Activated T-cell treated with anti-CD3 and anti-CD28 coated beads for 4 hours (primary cell): ENCODE measurements at places on chromosomes 2 and 18.

- DNase-seq: no peak
These were observed 160.3 kb upstream of the SIX2 start for GRCh38 chr2:45169339-45170190.

- no peak for DNase-seq
These were observed 60.6 kb downstream of the CCDC74A start for GRCh38 chr2:131588152-131588873.

- no peak for DNase-seq
These were observed 48.6 kb downstream of the LINC00305 start for GRCh38 chr18:64100116-64100922.

DNA sequence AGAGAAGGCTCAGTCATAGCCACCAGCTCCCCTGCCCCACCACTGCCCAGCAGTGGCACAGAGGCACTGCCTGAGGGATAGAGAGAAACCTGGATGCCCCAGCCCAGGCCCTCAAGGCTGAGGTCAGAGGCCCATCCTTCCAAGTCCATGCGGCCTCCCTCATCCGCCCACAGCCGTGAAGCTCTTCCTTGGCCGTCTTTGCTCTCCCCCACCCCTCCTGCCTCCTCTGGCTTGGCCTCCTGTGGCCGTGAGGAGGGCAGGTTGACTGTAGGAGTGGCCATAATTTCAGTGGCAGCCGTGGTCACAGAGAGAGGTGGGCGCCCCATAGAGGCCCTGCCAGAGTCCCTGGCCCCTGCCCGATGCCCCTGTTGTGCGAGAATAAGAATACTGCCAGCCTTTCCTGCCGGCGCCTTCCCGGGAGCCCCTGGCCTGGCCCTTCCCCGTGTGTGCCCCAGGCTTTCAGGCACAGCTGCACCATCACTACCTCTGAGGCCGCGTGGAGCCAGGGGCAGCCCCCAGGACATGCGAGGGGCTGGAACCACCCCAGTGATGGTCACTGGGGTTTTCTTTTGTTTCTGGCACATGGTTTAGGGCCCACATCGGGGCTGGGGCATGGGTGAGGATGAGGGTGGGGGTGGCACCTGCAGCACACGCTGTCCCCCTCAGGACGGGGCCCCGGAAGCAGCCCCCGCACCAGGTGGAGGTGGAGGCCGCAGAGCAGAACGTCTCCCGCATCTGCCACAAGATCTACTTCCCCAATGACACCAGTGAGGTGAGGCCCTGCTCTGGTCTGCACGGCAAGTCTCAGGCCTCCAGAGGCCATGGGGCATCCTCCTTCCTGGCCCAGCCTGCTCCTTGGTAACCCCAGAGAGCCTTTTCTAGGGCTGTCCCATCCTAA, 13.1 kb upstream of the GPR17 start:
- no peak for DNase-seq

DNA sequence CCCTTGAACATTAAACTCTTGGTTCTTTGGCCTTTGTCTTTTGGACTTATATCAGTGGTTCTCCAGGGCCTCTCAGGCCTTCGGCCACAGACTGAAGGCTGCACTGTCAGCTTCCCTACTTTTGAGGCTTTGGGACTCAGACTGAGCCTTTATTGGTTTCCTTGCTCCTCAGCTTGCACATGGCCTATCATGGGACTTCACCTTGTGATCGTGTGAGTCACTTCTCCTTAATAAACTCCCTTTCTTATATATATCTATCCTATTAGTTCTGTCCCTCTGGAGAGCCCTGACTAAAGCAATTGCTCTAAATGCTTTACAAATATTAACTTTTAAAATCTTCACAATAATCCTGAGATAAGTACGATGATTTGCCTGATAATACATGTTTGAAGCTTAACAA, 353.6 kb upstream of the TRIB2 start:
- no peak for DNase-seq

- DNase-seq: no peak
These were observed 13.2 kb upstream of the SS18 start for GRCh38 chr18:26103579-26103978.

GRCh38 chr2:110173523-110173922, 31.3 kb downstream of the NPHP1 start:
- no peak for DNase-seq

DNA sequence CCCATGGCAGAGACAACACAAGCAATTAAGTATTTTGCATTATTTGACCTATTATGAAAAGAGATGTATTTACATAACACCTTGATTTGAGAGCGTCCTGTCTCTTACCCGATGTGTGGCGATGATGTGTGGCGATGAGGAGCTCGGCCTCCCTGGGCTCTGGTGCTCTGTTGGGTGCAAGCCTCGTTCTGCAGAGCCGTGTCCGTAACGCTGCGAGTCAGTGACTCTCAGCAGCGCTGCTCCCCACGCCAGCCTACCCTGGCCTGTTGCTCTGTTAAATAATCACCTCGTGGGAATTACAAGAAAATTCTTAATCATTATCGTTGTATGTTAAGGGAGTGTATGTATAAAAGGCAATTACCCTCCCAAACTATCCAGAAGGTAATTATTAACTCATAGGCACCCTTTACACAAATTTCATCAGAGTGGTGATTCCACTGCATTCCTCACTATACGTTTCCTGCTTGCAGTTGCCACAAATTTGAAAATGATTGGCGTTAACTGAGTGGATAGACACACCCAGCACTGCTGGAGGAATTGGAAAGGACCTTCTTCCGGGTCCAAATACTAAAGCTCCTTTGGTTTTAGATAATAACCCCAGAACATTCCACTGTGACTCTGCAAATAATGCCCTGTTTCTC, 52.0 kb upstream of the NFATC1 start:
- DNase-seq: no peak

DNA sequence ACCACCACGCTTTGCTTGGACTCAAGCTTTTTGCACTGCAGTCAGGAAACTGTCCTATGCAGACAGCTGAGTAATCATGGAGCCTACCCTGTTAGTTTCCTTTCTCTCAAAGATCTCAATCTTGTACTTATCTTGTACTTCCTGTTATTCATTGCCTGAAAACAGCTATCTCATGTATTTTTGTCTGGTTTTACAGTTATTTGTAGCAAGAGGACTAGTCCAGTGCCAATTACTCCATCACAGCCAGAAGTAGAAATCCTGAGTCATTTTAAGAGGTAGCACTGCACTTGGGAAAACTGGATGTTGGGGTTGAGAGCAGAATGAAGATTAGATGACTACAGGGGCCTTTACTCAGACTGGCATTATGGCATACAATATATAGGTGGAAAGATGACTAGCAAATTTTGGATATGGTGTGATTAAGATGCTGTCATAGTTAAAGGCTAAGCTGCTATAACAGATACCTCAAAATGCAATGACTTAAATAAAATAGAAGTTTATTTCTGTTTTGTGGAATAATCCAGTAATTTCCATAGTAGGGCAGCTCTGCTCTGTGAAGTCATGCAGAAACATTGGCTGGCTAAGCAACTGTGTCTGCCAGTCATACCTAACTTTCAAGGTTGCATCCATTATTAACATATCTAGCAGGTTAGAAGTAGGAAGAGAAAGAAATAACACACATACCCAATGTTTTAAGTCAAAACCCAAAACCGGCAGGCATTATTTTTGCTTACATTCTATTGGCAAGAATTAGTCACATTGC, 21.1 kb upstream of the CHMP3 start:
- DNase-seq: no peak

DNA sequence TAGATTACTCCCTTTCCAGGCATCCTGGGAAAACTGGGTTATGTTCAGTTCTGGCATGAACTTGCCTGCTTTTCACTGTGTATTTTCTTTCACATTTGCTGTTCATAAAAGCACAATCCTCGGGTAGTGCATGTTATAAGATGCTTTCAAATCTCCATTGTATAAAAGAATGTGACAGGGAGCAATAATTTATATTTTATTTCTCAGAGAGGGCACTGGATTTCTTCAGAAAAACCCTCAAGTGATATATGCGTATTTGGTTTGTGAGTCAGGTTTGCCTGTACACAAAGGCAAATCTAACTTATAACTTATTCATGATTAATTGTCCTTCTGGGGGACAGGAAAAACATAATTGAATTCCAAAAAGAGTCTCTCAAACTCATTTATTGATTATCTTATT, 440.7 kb upstream of the MMADHC start:
- DNase-seq: no peak

DNA sequence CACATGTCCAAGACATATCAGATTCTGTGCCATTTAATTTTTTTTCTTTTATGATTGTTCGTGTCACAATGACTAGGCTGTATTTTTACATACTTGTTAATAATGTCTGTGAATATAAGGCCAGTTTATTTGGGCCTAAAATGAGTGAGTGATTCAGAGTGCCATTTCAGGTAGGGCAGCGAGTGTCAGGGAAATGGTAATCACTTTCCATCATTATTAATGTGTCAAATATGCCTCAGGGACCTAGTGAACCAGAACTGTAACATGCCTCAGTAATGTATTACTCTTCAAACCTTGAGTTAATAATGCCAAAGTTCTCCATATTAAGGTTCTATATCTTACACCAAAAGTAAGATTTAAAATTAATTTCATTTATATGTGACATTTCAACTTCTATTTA, 8.6 kb downstream of the FAM171B start:
- DNase-seq: no peak
